ENCODE measurements at places on chromosomes 2 and 18. TPM values are rescaled to one million over a fixed set of nuclear protein-coding genes. Genes with fewer than 3 reads are reported as not detected.

DNA sequence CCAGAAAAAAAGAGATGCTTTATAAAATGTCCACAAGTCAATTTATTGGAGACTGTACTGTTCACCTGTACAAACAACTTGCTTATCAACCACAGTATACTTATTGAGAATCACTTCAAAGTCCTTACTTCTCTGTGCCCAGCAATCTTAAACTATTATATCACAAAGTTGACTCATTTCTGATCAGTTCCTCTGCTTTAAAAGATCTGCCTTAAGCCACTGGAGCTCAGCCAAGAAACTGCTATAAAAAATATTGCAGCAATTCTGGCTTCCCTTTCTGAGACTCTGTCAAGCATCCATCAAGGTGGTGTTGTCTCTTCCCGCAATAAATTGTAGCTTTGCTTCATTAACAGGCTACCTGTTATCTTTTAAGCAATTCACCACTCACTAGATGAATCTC, 375.2 kb upstream of the SPHKAP start:
- no peak for DNase-seq
- no peaks in the 10 kb centered on the region for H3K4me1 ChIP-seq
- no peaks in the 10 kb centered on the region for H3K36me3 ChIP-seq
- H3K27me3 ChIP-seq: no peaks in the 10 kb centered on the region
- no peak overlapping the region for H3K27ac ChIP-seq
- no peak overlapping the region for H3K4me3 ChIP-seq

Gene LYPD6
- total RNA-seq: 1.5 TPM

Gene HOXD4
- 4.3 TPM for total RNA-seq

Gene DCC
- total RNA-seq: 0.16 TPM

- peak overlapping the region; percentile 21 for H3K27ac ChIP-seq
- DNase-seq: no peak
- no peaks in the 10 kb centered on the region for H3K36me3 ChIP-seq
- peaks cover 7% of the 10 kb centered on the region for H3K4me1 ChIP-seq
- no peak overlapping the region for H3K4me3 ChIP-seq
These were observed 44.1 kb downstream of the GATA6 start for GRCh38 chr18:22213333-22213973.

Measured in sigmoid colon (tissue), 7 donors.